ENCODE measurements at places on chromosomes 7 and 10.

- DNase-seq: no peak
Measured at GRCh38 chr7:28176174-28176573, 4.4 kb downstream of the JAZF1 start.

DNA sequence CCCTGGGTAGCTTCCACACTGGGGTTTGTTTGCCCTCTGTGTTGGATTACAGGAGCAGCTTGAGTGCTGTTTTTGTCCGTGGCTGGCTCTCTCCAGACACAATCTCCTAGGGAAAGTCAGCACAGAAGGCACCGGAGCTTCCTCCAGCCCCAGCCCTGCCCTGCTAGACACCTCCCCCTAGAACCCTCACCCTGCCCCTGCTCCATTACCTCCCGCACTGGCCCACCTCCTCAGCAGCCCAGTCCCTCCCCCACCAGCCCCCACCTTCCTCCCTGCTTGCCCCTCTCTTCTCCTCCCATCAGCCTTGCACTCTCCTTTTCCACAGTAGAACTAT is 130.5 kb downstream of the ADCY1 start:
- DNase-seq: no peak

- no peak for DNase-seq
Measured at GRCh38 chr10:75028748-75029147, 82.7 kb upstream of the SAMD8 start.

GRCh38 chr7:139722604-139723003 is 55.2 kb downstream of the HIPK2 start:
- DNase-seq: no peak

DNA sequence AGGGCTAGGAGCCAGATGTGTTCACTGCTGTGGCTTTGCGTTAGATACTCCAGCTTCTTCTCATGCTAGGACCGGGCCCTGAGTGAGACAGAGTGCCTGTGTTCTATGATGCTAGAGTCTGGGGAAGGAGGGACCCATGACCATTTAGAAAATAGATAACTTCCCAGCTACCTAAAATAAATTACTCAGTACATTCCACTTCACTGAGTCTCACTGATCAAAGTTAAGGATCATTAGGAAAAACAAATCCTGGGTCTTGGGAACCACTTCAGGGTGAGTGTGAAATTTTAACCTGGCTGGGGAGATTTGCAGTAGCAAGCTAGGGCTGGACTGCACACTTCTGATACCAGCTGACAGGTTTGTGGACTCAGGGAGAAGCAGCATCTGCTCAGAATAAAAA is 138.1 kb downstream of the EMX2 start:
- no peak for DNase-seq

GRCh38 chr7:44111761-44112160 is 7.6 kb downstream of the AEBP1 start:
- no peak for DNase-seq

GRCh38 chr7:130207033-130207432 is 627 bp upstream of the SSMEM1 start:
- no peak for DNase-seq

DNA sequence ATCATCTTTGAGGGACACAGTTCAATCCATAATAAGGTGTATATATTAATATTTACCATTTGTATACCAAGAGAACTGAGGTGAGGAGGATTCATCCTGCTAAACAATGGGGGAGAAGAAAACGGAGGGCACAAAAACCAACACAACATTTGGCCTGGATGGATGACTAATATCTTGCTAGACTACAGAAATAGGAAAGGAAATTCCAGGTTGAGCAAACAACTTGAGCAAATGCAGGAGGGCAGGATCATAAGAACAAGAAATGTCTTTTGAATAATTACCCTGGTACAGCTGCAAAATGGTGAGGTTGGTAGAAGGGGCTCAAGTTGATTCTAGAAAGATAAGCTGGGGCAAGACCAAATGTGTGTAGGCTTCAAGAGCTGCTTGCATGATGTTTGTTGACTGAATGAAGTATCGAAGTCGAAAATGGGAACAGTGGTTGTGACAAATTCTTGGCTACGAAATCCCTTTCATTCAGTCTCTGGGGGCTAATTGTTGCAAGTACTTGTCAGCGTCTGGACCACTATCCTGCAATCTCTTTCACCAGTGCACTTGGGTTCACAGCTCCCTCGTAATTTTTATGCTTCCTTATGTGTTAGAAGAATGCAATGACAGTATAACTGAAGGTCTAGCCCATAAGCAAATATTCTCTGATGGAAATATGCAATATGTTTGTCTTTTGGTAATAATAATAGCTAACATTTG is 176.2 kb downstream of the PTEN start:
- no peak for DNase-seq

DNA sequence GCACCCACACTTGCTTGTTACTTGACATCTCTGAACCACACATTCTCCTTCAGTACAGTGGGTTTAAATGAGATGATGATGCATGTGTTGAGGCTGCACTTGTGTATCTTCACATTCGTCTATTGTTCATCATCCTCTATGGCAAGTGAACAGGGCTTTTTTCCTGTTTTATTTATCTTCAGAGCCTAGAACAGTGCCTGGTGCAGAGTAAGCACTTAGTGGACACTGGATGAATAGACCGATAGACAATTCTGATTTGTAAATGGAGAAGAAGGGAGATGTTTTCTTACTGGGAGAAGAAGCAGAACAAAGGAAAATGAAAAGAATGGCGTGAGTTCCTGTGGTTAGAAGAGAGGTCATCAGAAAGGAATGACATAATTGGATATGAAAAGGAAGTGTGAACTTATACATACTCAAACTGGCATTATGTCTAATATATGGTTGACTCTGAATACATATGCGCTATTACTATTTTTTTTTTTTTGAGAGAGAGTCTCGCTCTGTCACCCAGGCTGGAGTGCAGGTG is 99.7 kb downstream of the AVL9 start:
- no peak for DNase-seq

GRCh38 chr10:60769406-60769805 is 8.9 kb upstream of the CDK1 start:
- DNase-seq: no peak

DNA sequence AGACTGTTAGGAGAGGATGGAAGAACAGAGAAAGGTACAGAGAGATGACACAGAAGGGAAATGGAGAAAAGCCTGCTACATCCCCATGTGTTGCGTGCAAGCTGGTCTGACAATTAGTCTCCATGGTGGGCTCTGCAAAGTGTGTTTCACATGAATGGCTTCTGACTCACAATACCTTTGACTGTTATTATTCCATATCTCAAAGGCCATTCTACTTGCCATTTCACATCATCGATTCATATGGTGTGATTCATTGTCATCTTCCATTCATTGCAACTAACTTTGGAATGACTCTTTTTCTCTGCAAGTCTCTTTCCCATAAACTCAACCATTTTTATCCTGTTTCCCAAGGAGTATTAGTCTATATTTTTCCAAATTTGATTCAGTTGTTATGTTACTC is 208.9 kb upstream of the INHBA start:
- DNase-seq: no peak

DNA sequence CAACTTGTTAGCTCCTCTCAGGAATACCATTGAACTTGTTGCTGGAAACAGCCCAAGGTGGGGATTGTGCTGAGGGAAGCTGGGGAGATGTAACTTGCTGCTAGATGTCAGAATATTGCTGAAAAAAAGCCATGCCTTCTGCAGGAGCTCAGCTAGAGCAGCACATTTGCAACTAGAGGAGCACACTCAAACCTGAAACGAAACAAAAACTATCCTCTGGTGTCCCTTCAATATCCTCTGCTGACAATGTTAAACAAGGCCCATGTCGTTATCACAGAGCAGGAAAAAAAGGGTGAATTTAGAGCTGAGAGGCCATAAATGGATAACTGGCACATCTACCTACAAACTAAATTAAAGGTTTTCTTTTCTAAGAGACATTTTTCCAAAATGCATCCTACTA is 53.7 kb upstream of the MACC1 start:
- no peak for DNase-seq

DNA sequence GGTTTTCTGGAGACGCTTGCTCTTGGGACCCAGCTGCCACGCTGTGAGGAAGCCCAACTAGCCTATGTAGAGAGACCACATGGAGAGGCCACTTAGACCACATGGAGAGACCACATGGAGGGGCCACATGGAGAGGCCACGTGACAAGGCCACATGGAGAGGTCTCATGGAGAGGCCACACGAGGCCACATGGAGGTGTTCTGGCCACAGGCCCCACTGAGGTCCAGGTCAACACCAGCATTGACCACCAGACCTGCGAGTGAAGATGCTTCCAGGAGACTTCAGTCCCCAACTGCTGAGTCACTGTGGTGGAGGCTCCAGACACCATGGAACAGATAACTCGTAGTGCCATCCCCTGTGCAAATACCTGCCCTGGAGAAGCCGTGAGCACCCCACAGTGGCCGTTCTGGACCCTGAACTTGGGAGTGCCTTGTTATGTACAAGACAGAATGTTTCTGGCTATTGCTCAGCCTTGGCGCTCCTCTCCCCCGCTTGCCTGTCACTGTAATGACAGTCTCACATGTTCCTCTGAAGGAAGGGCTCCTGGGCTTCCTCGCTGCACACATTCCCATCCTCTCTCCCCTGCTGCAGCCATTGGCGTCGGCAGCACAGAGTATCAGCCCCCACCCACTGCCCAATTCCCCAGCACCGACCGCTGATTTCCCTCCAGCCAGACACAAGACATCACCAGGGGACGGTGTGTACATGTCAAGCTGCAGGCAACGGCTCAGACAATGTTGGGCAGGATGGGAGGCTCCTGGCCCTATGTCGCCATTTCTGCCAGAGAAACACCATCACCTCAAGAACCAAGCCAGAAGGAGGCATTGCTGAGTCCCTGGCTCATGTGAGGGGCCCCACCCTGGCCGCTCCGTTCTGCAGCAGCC is 49.0 kb upstream of the TNRC18 start:
- DNase-seq: no peak

- no peak for DNase-seq
Measured at GRCh38 chr10:91569522-91569921, 63.3 kb downstream of the PPP1R3C start.

DNA sequence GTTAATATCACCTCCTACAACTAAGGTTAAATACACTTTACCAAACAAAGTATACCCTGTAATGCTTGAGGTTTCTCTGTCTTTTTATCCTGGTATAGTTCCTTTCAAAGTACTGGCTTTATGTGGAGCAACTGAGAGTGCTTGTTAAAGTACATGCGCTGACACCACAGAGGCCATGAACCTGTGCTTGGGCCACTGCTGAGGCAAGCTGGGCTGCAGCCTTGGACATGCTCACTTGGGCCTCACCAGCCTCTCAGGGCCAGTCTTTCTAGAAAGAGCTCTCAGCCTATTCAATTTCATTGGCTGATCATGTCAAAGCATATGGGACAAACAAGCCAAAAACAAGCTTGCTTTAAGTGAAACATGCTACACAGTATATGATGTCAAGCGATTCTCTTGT is 126.1 kb upstream of the DNAJB12 start:
- no peak for DNase-seq

GRCh38 chr10:3350617-3351258 is 178.2 kb upstream of the PITRM1 start:
- no peak for DNase-seq

DNA sequence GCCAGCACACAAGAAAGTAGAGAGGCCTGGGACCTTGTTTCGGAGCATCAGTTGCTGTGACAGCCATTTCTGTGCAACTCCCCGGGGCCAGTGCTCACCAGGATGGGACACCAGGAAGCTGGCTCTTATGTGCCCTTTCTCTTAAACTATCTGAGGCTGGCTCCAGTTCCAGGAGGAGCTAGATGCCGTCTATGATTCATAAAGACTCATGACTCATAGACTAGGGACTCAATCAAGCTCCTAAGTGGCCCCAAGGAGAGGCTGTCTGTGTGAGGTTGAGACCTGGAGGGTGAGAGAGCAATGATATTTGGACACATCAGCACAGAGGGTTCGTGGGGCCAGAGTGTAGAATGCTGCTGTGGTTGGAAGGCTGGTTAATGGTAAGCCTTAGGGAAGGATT is 580.1 kb downstream of the CCSER2 start:
- no peak for DNase-seq

DNA sequence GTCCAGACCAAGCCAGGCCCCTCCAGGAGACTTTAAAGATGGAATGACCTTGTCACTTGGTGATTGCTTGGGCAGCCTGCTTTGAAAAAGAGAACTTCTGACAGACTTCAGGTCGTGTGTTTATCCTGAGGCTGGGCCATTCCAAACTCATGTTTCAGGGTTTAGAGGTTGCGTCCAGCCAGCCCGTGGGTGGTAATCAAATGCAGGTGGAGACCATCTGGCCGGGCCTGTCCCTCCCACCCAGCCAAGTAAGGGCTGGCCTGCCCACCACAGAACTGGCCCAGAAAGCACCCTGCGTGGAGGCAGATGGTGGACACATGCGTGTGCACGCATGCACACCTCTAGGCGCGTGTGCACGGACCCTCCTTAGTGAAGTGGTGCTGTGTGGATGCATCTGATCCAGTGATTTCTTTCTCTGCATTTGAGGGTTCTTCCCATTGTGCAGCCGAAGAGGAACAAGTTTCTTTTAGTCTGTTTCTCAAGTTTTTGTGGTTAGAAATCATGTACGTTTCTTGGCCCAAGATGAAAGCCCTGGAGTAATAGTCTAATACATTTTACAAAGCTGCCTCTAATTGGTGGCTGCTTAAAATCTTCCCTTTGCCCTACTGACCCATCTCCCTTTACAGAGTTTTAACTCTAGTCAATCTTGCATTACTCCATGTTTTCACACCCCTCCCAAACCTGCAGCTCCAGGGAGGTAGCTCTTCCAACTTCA is 43.0 kb downstream of the SUFU start:
- DNase-seq: no peak

- DNase-seq: no peak
Measured at GRCh38 chr7:158784270-158784669, 45.0 kb downstream of the ESYT2 start.

DNA sequence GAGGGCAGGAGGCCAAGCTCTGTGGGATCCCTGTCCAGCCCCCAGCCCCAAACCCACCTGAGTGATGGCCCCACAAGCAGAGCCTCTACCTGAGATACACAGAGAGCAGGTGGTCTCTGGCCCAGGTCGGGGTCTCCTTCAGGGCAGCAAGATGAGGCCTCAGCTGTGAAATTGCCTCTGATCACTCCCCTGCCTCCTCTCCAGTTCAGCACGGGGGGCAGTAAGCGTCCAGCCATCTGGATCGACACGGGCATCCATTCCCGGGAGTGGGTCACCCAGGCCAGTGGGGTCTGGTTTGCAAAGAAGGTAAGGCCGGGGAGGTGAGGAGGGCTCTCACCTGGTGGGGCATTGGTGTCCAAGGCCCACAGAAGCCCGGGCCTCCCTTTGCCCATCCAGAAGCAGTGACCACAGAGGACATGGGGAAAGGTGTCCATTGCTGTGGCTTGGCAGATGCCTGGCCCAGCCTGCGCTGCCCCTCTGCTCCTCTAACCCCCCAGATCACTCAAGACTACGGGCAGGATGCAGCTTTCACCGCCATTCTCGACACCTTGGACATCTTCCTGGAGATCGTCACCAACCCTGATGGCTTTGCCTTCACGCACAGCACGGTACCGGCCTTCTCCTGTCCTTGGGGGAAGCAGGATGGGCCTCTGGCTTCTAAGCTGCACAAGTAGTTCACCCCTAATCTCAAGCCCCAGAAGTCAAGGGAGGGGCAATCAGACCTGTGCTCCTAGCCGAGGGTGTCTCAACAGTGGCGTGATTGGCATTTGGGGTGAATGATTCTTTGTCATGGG is 3.1 kb downstream of the CPA1 start:
- DNase-seq: no peak

GRCh38 chr10:75260990-75261389 is 25.2 kb upstream of the COMTD1 start:
- DNase-seq: no peak

- no peak for DNase-seq
Measured at GRCh38 chr10:82506680-82507376, 631.8 kb downstream of the NRG3 start.

GRCh38 chr7:98196706-98197605 is 14.3 kb upstream of the BHLHA15 start:
- DNase-seq: no peak

Measured in brain pericyte (primary cell).